WTC11 (cell line): ENCODE measurements at places on chromosomes 7 and 10. TPM values are rescaled to one million over a fixed set of nuclear protein-coding genes. Genes with fewer than 3 reads are reported as not detected.

GRCh38 chr10:32163762-32164148 is 107.5 kb upstream of the KIF5B start:
- no peak for DNase-seq
- no peak overlapping the region for H3K27ac ChIP-seq
- H3K27me3 ChIP-seq = no peaks in the 10 kb centered on the region

GRCh38 chr10:128855618-128856428 is 611.2 kb upstream of the MGMT start:
- H3K4me3 ChIP-seq = no peak overlapping the region
- H3K27me3 ChIP-seq = no peaks in the 10 kb centered on the region
- peaks cover 16% of the 10 kb centered on the region for H3K4me1 ChIP-seq

DNA sequence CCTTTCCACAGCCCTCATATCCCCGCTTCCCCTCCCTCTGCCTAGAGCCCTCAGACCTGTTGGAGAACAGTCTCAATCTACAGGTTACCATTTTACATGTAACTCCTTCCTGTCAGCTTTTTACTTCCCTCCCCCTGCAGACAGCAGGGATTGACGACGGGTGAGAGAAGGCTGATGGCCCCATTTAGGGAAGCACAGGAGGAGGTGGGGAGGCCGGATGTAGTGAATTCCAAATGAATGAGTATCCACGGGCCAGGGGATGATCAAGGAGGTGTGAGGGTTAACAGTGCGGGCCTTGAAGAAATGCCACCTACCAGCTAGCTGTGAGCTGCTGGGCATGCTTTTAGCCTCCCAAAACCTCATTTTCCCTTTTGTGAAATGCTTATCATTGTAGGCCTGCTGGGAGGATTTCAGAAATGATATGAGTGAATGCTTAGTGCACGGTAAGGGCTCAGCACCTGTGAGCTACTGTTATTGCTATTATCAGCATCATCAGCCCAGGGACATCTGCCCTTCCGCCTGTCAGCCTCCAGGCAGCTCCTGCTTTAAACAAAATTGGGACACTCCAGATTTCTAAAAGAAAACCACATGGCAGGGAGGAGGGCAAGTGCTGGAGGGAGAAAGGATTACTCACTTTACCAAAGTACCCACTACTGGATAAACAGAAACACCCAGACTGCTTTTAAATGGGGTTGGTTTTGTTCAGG is 6.5 kb upstream of the NANOS1 start:
- H3K4me1 ChIP-seq = peaks cover 21% of the 10 kb centered on the region
- H3K36me3 ChIP-seq = no peaks in the 10 kb centered on the region
- H3K27ac ChIP-seq = no peak overlapping the region
- no peak for DNase-seq

GRCh38 chr7:7203813-7204575 is 21.6 kb downstream of the C1GALT1 start:
- H3K27me3 ChIP-seq = no peaks in the 10 kb centered on the region
- peak overlapping the region; percentile 38; the same call in 1 of the 2 replicates for H3K27ac ChIP-seq
- no peak for DNase-seq
- H3K4me3 ChIP-seq = no peak overlapping the region
- H3K4me1 ChIP-seq = peaks cover 89% of the 10 kb centered on the region

DNA sequence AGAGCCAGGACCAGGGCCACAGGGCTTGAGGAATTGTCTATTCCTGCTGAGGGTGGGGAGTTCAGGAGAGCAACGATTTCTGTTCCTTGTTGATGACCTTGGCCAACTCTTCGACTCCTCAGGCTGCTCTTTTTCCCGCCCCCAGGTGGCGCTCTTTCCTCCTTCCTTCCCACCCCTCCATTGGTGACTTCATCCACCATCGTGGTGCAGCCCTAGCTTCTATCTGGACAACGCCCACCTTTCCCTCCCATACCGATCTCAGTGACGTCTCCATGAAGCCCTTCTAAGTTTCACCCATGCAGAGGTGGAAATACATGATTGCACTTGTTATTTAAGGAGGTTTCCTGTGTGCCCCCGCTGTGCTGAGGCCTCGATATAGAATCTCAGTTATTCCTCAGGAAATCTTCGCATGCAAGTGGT is 22.1 kb upstream of the CARD11 start:
- H3K36me3 ChIP-seq = peaks cover 2% of the 10 kb centered on the region; the same call in 1 of the 2 replicates
- DNase-seq = peak; percentile 81
- H3K27me3 ChIP-seq = no peaks in the 10 kb centered on the region; the same call in 1 of the 2 replicates
- peaks cover 17% of the 10 kb centered on the region for H3K4me1 ChIP-seq
- no peak overlapping the region for H3K4me3 ChIP-seq

DNA sequence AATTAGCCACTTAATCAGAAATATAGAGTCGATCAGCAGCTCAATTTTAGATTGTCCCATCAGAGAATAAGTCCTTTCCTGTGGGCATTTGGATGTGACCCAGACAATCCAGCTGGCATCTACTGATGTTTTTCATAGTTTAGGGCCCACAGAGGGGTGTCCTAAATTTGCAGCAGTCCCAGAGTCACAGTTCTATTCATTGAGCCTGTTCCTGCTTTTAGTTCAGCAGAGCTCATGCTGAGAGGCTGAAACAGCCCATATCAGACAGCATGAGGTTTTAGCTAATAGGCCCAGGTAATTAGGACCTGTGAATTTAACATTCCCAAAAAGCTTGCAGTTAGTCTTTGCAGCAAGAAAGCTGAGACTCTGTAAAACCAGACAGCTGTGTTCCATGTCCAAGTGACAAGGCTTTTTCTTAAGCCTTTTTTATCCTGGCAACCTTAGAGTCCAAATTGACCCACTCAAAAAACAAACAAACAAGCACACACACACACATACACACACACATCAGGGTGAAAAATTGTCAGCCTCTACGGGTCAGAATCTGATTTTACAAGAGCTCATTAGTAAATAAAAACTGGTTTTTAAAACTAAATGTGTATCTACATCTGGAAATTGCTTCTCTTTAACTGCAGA is 33.7 kb downstream of the ANKIB1 start:
- H3K36me3 ChIP-seq = peaks cover 6% of the 10 kb centered on the region; the same call in 1 of the 2 replicates
- no peak for DNase-seq
- no peak overlapping the region for H3K27ac ChIP-seq
- H3K4me1 ChIP-seq = peaks cover 22% of the 10 kb centered on the region
- H3K27me3 ChIP-seq = no peaks in the 10 kb centered on the region

DNA sequence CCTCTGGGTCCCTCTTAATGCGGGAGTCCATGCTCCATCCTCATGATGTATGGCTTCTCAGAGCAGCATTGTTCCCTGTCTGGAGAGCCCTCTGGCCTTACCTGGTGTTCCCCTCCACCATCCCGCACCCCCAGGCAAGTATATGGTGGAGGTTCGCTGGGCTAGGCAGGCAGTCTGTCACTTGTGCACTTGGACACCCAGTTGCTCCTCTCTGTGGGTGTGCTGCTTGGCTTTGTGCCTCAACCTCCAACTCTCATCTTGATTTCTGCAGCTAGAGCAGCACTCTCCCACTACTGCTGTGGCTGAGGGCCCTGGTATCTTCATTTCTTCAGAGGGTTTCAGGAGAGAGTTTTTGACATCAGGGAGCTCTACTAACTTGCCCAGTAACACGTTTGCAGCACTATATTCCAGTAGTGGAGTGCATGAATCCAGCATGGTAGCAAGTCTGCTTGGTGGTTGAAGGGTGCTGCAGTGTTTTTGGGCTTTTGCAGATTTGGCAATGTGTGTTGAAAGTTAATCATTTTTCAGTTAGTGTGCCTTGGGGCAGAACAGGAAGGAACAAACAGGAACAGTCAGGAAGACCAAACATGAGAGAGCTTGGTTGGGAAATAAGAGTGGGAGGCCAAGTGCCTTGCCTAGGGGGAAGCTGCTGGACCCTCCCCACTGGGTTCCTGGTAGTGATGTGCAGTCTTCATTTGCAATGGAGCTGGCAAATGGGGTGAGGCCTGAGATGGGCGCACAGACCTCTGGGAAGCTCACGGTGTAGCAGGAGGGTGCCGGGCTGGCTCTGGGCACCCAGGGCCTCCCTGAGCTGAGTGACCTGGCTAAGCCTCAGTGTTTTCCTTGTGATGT is 37.4 kb downstream of the TSPAN14 start:
- H3K4me3 ChIP-seq = no peak overlapping the region
- no peak overlapping the region for H3K27ac ChIP-seq
- peaks cover 27% of the 10 kb centered on the region for H3K36me3 ChIP-seq
- H3K4me1 ChIP-seq = peaks cover 29% of the 10 kb centered on the region
- H3K27me3 ChIP-seq = no peaks in the 10 kb centered on the region

GRCh38 chr10:62001898-62002297 is 100.4 kb downstream of the ARID5B start:
- H3K4me3 ChIP-seq = no peak overlapping the region
- H3K27me3 ChIP-seq = no peaks in the 10 kb centered on the region
- no peak overlapping the region for H3K27ac ChIP-seq
- H3K4me1 ChIP-seq = 0 out of 2 replicates have a peak, but pooled peaks cover 2% of the 10 kb centered on the region
- no peaks in the 10 kb centered on the region for H3K36me3 ChIP-seq

GRCh38 chr10:71228875-71229675 is 16.7 kb downstream of the UNC5B start:
- peaks cover 46% of the 10 kb centered on the region for H3K4me1 ChIP-seq
- no peak overlapping the region for H3K4me3 ChIP-seq
- no peak overlapping the region for H3K27ac ChIP-seq
- H3K27me3 ChIP-seq = no peaks in the 10 kb centered on the region
- no peak for DNase-seq

GRCh38 chr10:104842704-104843103 is 201.6 kb downstream of the SORCS3 start:
- H3K4me3 ChIP-seq = no peak overlapping the region
- no peaks in the 10 kb centered on the region for H3K36me3 ChIP-seq
- DNase-seq = no peak

DNA sequence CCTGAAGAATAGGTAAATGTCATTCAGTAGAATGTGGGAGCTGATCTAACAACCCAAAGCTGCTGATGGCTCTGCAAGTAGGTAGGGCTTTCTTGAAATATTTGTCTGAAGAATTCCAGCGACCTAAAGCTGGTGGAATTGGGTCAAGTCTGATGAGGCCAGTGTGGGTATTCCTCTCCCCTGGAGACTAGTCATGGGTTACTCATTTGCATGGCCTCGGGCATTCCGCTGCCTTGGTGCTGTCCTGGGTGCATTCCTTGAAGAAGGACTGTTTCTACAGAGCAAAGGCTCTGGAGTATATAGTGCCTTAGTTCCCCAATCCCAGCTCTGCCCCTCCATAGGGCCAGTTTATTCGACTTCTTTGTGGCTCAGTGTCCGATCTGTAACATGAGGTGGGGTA is 19.2 kb downstream of the PDK4 start:
- no peak overlapping the region for H3K27ac ChIP-seq
- no peaks in the 10 kb centered on the region for H3K36me3 ChIP-seq
- H3K4me3 ChIP-seq = no peak overlapping the region

DNA sequence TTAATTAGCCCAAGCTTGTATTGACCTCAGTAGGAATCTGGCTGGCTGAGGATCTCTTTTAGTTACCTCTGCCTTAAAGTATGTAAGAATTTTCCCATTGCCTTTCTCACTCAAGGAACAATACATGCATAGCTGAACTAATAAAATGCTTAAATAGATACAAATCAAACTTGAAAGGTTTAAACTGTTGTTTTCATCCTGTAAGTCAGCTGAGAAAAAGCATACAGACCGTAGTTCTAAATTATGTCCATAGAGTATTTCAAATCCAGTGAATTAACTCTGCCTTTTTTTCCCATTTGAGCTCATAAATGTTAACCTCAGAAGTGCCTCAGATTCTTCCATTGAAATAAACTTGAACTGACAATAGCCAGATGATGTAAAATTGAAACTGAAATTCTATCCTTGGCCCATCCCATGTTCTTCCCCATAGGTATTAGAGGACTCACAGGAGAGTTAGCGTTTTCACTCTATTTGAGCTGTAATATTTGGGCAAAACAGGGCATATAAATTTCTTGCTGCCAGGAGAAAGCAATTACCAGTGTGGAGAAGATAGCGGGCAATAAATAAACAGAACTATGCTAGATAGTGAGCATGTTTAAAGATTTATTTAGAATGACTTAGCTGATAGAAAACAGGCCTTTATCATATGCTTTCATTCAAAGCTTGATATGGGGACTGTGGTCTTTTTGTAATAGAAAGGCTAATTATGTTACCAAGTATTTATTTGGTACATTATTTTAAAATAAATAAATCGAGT is 163.7 kb downstream of the WNT2 start:
- no peaks in the 10 kb centered on the region for H3K27me3 ChIP-seq
- no peaks in the 10 kb centered on the region for H3K36me3 ChIP-seq
- H3K27ac ChIP-seq = no peak overlapping the region
- H3K4me1 ChIP-seq = no peaks in the 10 kb centered on the region
- no peak overlapping the region for H3K4me3 ChIP-seq

GRCh38 chr7:116037401-116037800 is 6.8 kb upstream of the TFEC start:
- no peak for DNase-seq
- no peak overlapping the region for H3K4me3 ChIP-seq
- H3K36me3 ChIP-seq = no peaks in the 10 kb centered on the region
- H3K27me3 ChIP-seq = no peaks in the 10 kb centered on the region
- peaks cover 12% of the 10 kb centered on the region; the same call in 1 of the 2 replicates for H3K4me1 ChIP-seq

- no peaks in the 10 kb centered on the region for H3K36me3 ChIP-seq
- H3K4me3 ChIP-seq = no peak overlapping the region
- no peaks in the 10 kb centered on the region for H3K27me3 ChIP-seq
- no peak overlapping the region for H3K27ac ChIP-seq
- H3K4me1 ChIP-seq = no peaks in the 10 kb centered on the region
These were observed 500.6 kb upstream of the IGFBP3 start for GRCh38 chr7:46421441-46422230.

- no peaks in the 10 kb centered on the region for H3K36me3 ChIP-seq
- H3K4me1 ChIP-seq = peaks cover 8% of the 10 kb centered on the region
- DNase-seq = no peak
- H3K4me3 ChIP-seq = no peak overlapping the region
- H3K27ac ChIP-seq = no peak overlapping the region; the same call in 1 of the 2 replicates
These were observed 5.7 kb upstream of the AP5Z1 start for GRCh38 chr7:4769761-4770160.

- H3K27ac ChIP-seq = peak overlapping the region; percentile 30
- H3K4me1 ChIP-seq = peaks cover 34% of the 10 kb centered on the region
- DNase-seq = no peak
- H3K27me3 ChIP-seq = no peaks in the 10 kb centered on the region
These were observed 46.7 kb downstream of the TRIM24 start for GRCh38 chr7:138506764-138507163.

DNA sequence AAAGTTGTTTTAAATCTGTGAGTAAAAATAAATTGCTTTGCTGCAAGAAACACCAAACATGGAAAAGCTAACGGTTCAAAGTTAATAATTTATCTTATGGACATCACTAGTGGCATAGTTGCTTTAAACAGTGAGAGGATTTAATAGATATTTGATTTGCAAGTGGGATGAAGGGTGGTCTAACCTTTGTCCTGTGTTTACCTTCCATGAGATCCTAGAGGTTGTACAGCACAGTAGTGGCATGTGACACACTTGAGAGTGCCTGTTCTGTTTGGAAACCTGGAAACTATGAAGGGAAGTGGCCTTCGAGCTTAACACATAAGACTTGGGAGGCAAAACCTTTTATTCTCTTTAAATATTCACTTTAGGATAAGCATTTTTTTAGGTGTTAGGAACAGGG is 16.0 kb downstream of the EGFR start:
- no peak overlapping the region for H3K4me3 ChIP-seq
- no peaks in the 10 kb centered on the region for H3K4me1 ChIP-seq
- no peaks in the 10 kb centered on the region for H3K27me3 ChIP-seq

BBIP1 gene
- total RNA-seq = 19.0 to 26.7 TPM (median 23.3 TPM) in 3 replicates

FIS1 gene
- total RNA-seq = 121 to 123 TPM (median 122 TPM) in 3 replicates

EBLN1 gene
- total RNA-seq = not detected in 3 replicates

DOCK1 gene
- total RNA-seq = 52.1 to 58.4 TPM (median 55.8 TPM) in 3 replicates

CFAP70 gene
- 0.31 to 0.73 TPM (median 0.39 TPM) in 3 replicates for total RNA-seq

HOXA11 gene
- not detected in 3 replicates for total RNA-seq

CTAGE6 gene
- total RNA-seq = not detected in 3 replicates

PNLIP gene
- 1.4 to 1.9 TPM (median 1.6 TPM) in 3 replicates for total RNA-seq

MGMT gene
- 11.8 to 18.4 TPM (median 18.2 TPM) in 3 replicates for total RNA-seq
